ENCODE measurements at places on chromosomes 1 and 21.

DNA sequence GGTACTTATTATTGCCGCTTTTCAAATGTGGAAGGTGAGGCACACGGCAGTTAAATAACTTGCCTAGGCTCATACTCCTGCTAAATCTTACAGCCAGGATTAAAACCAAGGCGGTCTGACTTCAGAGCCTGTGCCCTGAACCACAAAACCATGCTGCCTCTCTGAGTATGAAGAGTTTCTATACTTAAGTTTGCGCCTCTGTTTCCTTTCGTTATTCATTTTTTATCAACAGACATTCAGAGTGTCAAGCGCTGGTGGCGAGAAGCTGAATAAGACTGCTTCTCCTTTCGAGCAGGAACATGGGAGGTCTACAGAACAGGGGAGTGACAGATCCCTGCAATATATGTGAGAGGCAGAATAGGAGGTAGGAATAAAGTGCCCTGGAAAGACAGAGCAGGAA lies 96.0 kb upstream of the DUSP10 start:
- DNase-seq: peak; percentile 5

GRCh38 chr1:10516925-10517676 lies 42.4 kb downstream of the PEX14 start:
- DNase-seq: no peak

- DNase-seq: no peak
Measured at GRCh38 chr1:29579821-29580425, 343.6 kb downstream of the PTPRU start.

- DNase-seq: no peak
Measured at GRCh38 chr1:110505596-110505995, 13.4 kb downstream of the KCNA10 start.

DNA sequence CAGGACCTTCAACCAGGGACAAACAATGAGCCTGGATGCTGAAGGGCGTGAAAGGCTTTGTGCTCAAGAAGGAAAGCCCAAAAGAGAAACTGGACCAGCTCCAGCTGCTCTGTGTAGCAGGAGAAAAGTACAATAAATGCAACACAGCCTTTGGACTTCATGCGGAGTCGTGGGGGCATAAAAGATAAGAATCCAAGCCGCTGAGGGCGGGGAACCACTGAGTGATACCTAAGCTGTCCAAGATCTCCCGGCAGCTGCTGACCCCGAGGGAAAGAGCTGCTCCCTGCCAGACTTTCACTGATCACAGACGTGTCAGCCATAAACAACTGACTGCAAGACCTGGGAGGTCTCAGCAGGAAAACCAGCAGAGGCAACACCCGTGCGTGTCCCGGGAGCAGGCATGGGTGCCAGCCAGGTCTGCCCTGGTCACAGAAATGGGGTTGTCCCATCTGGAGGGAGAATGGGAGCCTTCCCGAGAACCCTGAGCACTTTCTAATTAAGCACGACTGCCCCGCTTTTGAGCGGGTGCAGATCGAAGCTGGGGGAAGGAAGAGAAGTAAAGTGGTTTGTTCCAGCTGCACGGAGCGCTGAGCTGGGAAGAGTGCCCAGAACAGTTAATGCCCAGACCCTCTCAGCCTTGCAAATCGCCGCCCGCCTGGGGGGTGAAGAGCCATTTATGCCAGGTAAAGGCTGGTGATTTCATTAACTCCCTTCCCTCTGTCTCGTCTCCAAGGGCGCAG lies 68.3 kb upstream of the TARDBP start:
- peak; percentile 18 for DNase-seq

DNA sequence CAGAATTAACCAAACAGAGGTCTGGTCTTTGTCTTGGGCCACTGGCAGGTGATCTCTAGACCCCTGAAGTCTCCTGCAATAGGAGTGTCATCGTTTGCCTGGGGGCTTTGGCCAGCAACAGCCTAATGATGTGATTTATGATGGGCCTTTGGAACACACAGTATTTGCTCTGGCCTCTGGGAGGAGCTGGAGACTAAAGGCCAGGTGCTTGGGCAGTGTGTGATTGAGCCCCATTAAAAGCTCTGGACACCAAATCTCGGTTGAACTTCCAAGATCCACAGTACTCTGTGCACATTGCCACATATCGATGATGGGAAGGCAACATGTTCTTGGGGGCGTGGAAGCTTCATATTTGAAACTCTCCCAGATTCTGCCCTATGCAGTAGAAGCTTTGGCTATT lies 32.0 kb upstream of the TLR5 start:
- DNase-seq: no peak

DNA sequence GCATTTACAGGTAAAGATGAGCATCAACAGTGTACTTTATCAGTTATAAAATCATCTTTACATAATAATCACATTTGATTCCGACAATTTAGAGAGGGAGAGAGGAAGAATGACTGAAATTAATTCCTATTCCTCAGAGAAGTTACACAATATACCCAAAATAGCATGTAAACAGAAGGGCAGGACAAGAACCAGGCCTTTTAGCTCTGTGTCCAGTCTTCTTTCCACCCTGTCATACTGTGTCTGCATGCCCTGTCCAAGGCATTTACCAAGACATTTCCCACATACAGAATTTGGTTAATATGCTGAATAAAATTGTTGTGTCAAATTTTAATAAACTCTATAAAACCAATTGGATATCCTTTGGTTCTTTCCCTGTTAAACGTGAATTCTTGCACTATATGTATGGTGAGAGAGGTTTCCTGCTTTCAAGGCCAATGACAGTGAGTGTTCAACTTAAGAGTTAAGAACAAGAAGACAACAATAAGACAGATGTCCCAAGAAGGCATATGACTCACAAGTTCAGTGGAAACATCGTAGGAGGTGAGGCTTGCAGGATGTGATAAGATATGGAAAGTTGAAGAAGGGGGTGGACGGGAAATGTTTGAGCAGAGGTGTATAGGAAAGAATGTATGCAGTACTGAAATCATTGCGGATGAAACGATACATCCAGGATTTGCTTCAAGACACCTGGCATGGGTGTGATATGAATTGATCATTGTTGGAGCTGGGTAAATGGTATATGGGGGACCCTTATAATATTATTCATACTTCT lies 20.8 kb downstream of the LRRC8B start:
- no peak for DNase-seq

- no peak for DNase-seq
Measured at GRCh38 chr1:208747979-208748378, 503.8 kb upstream of the PLXNA2 start.

GRCh38 chr1:119007670-119008482 lies 19.7 kb upstream of the TBX15 start:
- no peak for DNase-seq
